ENCODE measurements at places on chromosomes 5 and 9.

GRCh38 chr5:172823840-172824362, 10.2 kb upstream of the ERGIC1 start:
- DNase-seq, result no peak

DNA sequence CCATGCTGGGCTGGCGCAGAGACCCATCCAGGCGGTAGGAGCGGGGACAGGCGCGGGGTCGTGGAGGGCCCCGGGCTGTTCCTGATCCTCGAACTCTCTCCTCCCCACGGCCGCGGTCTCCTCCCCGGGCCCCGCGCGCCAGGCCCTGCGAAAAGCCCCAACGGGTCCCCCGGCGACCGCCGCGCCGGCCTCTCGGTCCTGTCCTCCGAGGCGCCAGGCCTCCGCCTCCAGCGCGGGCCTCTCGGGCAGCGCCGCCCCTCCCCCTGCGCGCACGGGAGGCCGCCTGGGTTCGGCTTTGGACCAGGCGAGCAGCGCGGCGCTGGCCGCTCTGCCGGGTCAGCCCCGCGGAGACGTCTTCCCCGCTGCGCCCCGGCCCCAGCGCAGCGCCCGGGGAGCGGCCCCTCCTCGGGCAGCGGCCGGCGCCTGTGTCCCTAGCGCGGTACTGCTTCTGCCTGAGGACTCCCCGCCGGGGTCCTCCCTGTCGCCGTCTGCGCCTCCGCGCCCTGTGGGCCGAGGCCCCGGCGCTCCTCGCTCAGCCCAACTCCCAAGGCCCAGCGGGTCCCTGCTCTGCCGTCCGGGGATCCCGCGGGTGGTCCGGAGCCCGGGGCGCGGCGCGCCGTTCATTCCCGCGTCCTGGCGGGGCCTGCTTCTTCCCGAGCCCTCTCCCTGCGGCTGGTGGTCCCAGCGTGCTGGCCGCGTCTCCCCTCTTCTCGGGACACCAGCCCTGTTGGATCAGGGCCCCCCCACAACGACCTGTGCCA, 13.4 kb downstream of the COL23A1 start:
- DNase-seq, result no peak

DNA sequence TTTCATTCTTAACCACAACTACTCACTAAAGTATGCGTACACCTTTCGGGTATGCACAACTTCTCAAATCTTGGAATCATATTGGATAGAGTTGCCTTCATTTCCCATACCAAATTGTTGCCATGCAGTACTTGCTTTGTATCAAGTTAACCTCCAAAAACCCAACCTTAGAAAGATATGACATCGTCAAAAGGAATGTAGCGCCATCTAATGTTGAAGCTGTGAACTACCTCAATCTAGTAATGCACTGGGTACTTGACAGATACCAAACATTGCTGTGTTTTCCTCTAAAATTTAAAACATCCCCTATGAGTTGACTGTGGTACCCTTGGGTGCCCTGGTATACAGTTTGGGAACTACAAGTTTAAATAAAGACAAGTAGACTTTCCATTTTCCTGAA, 318.4 kb downstream of the ARL15 start:
- no peak for DNase-seq

DNA sequence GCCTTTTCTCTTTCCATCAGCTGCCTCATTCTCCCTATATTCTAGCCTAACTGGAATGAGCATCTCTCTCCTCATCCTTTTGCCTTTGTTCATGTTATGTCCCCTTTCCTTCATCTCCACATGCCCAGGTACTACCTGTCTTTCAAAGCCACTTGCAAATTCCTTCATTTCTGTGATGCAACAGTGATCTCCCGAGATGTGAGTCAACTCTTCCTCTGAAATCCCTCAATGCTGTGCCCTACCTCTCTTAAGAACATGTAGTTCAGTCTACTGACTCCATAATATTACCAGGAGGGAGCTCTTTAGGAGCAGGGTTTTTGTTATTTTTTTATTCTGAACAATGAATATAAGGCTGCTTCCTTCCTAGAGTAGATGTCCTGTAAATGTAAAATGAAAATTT, 91.6 kb downstream of the ZNF462 start:
- DNase-seq, result no peak

- DNase-seq, result no peak
Measured at GRCh38 chr5:23506329-23507236, 826 bp upstream of the PRDM9 start.

GRCh38 chr5:125408448-125409233, 662.2 kb upstream of the ZNF608 start:
- no peak for DNase-seq

DNA sequence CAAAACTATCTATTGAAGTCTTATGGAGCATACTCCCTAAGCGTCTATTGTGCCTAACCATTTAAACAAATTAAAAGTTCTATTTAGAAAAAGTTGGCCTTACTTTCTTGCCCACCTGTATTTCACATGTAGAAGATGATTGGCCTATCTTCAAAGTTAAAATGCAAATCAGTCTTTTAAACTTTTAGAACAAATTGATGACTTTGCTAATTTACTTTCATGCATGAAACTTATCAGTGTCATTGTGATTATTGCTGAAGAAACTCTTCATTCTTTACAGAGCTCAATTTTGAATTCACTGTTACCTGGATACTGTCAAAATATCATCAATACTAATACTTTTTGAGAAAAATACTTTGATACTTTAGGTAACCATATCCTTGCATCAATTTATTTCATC, 216.1 kb downstream of the COX7C start:
- DNase-seq, result no peak

DNA sequence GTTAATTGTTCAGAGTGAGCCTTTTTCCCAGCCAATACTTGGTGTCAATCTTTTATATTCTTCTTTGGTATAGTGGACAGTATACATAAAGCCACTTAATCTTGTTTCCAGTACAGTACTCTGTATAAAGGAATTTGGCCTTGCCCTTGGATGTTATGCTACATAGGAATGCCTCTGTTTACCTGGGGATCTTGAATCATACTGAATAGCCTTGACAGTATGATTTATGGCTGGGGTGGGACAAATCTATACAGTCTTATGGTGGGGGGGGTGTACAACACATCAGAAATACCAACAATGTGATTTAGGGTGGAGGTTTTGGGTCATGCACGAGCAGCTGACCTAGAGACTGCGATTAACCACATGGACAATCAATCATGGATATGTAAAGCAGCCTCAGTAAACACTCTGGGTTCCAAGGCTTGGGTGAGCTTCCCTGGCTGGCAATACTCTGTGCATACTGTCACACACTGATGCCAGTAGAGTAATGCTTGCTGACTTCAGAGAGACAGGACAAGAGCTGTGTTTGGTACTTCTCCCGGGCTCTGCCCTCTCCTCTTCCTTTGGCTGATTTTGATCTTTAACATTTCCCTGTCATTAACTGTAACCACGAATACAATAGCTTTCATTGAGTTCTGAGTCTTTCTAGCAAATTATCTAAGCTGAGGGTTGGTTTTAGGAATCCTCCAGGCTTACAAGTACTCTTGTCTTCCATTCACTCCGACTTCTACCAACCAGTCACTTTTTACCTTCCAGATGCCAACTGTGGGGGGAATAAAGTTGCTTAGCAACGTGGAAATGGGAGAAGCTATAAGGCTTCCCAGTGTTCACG, 84.6 kb downstream of the IARS1 start:
- DNase-seq, result no peak

- no peak for DNase-seq
Measured at GRCh38 chr5:64688391-64688790, 1.9 kb upstream of the SHISAL2B start.

- no peak for DNase-seq
Measured at GRCh38 chr5:86546044-86546443, 71.7 kb upstream of the COX7C start.

DNA sequence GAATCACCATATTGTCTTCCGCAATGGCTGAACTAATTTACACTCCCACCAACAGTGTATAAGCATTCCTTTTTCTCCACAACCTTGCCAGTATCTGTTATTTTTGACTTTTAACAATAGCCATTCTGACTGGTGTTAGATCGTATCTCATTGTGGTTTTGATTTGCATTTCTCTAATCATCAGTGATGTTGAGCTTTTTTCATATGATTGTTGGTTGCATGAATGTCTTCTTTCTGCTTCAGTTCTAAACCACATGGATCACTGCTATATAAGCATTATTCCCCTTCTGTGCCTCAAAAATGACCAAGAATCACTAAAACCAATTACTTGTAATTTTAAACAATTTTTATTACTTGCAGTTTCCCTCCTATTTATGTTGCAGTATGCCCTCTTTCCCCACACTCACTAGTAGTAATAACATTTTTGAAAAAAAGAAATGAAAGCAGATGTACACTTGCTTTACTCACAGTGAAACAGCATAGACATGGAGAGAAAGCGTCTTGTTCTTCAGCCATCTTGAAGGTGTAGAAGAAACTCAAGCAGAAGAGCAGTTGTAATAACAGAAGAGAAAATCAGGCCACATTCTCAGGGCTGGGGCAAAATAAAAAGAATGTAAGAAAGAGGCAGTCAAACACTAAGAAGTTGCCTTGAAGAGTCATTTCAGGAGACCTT, 4.5 kb upstream of the TMEM252 start:
- no peak for DNase-seq

DNA sequence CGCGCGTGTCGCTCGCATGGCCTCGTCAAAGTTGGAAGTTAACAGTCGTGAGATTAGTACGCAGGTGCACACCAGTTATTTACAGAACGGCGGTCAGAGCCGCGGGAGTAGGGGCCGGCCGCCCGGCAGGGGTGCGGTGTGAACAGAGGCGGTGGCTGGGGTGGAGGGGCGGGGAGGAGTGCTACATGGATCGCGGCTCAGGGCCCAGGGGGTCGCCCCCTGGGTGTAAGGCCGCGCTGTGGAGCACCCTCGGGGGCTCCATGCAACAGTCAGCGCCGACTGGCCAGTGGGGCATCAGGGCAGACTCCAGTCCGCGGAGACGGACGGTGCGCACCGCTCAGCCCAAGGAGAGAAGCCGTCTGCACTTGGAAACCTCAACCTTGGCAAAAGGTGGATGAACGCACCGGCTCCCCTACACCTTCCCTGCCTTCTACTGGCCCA, 60.3 kb downstream of the ZNF354C start:
- no peak for DNase-seq

DNA sequence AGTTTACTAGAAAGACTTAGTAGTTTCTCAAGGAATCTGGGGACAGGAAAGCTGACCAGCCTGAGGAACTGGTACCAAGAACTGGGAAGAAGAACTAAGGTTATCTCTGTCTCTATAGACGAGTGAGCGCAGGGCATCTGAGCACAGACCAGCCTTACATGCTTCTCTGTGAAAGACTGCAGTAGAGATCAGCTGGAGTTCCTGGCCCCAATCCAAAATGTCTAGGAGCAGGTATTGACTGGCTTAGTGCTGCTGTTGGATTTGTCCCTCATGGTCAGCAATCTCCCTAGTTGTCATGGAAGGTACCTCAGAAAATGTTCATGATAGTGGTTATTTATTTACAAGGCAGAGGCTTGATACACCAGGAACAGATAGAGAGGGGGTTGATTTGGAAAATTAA, 13.3 kb downstream of the NUP214 start:
- DNase-seq, result no peak

DNA sequence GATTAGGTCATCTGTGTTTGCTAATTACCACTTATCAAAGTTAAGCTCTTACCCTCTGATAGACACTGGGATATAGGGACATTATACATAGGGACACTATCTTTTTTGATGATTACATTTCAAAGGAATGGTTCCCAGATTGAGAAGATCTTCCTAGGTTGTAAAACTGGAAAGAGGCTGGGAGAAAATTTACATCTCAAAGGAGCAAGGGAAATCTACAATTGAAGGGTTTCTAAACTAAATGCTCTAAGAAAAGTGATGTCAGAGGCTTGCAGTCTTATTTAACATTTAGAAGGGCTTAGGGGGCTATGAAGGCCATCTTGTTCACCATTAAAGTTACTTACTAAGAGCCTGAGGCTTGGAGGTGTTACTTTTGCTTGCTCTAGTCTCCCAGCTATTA, 242.8 kb downstream of the PRR16 start:
- DNase-seq, result no peak

DNA sequence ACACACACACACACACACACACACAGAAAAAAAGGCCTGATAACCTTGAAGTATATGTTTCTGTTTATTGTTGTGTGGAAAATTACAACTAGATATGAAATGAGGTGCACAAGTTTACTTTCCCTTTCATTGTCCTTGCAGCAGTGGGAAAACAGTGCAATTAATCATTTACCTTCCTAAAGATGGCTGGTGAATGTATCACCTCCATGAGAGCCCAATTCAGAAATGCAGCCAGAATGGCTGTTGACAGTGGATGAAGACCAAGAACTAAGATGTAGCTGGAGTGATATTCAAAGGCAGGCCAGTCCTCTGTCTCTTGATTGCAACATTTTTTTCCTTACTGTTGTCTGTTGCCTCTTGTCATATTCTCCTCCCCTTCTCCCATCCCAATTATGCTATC, 49.6 kb upstream of the EIF4EBP3 start:
- DNase-seq, result no peak

DNA sequence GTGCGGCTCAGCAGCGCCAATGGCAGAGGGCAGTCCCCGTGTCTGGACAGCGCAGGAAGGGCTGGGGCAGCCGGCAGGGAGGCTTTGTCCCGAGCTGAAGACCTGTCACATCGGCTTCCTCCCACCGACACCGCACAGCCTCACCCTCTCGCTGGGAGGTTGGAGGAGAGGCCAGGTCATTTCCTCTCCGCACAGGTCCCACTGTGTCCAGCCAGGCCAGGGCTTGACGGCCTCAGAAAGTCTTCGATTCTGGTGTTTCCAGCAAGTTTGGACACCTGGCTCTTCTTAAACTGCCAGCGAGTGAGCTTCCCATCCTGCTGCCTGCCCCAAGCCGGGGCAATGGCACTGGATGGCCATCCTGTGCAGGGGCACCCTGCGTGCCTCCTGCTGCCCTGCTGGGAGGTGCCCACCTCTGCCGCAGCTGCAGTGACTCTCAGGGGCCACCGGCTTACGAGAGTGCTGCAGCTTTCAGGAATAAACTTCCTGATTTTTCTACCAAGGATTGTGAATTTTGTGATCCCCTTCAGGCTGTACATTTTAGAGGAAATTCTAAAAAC, 33.9 kb downstream of the AHRR start:
- DNase-seq, result no peak

GRCh38 chr5:89418407-89419085, 535.6 kb upstream of the MEF2C start:
- DNase-seq, result no peak

DNA sequence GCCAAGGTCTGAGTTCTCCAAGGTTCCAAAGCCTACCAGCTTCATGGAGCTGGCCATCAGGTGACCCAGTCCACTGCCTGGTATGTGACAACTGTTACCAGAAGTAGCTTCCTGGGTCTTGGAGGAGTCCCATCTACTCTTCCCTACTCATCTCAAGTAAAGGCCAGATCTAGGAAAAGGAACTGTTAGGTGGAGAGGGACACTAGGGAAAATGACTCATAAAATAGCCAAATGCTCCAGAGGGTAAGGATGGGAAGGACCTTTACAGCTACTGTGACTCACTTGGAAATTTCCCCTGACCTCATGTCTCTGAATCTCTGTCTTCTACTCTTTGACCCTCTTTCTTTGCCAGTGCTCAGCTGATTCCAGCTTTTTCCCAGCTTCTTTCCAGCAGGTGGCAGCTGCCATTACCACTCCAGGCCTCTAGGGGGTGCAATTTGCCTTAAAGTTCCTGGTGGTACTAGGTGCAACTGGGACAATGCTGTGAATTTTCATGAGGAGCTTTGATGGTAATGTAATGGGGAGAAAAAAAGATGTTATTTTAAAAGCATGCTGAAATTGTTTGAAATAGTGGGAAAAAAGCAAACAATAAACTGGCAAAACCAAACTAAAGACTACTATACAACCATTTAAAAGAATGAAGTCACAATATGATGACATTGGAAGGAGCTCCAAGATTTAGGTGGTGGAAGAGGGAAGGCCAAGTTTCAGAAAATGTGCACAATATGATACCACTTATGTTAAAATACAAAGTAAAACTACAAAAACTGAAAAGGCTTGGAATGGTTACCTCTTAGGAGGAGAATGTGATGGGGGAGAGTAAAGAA, 27.1 kb upstream of the MYORG start:
- DNase-seq, result peak; percentile 33
